ENCODE measurements at places on chromosomes 7 and 10.

DNA sequence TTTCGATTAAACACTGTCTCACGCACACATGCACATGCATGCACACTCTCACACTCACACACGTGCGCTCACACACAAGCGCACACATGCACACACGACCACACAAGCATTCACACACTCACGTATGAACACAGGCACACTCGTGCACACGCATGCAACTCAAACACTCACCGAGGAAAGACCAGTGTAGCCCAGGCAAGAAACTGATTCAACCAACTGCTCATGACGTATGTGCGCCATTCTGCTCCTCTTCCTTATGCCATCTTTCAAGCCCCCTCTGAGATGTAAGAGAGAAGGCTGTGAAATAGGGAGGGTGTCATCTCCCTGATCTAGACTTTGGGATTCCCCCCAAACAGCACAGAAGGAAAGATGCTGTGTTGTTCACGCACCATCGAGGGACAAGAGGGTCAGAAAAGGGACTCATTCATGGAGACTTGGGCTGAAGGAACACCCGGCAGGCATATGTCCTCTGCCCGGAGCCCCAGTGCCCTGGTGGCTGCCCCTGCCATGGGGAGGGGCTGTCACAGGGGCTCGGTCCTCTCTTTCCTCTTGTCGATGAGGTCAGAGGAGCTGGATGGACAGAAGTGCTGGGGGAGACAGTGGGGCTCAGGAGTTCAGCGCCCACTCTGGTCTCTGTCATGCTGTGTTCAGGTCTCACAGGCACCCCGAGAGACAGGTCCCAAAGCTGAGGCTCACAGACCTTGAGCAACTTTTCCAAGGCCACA, 130.1 kb upstream of the SHH start:
- no peak for DNase-seq

DNA sequence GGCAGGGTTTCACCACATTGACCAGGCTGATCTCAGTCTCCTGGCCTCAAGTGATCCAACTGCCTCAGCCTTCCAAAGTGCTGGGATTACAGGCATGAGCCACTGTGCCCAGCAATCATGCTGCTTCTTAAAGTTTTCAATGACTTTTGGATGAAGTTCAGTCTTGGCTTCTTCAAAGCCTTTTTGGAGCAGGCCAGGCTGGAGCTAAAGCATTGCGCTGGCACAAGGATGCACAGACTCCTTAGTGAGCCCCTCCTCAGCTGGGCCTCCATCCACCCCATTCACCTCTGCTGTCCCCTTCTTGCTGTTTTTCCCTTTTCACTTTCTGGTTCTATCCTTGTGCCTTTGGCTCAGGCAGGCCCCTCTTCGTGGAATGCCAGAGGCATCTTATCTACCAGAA, 638.6 kb downstream of the TYW1 start:
- DNase-seq, result no peak

DNA sequence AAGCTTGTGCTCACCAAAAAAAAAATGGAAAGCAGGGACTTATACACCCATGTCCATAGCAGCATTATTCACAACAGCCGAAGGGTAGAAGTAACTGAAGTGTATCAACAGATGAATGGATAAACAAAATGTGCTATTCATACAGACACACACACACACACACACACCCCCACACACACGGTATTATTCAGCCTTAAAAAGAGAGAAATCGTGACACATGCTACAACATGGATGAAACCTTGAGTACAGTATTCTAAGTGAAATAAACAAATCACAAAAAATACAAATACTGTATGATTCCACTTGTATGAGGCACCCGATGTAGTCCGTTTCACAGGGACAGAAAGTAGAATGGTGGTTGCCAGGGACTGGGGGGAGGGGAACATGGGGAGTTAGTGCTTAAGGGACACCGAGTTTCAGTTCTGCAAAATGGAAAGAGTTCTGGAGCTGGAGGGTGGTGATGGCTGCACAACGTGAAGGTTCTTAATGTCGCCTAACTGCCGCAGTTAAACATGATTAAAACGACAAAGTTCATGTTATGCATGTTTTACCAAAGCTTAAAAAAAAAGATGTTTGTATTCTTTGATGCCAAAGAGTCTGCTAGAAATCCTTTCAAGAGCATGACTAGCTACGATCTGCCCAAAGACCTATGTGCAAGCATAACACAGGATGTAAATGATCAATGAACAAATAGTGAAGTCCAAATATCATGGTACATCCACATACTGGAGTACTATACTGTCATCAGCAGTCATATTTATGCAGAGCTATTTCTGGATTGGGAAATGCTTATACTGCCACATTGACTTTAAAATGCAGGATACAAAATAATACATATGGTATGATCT, 7.2 kb downstream of the TNS3 start:
- no peak for DNase-seq

GRCh38 chr7:69659983-69660382, 61.7 kb downstream of the AUTS2 start:
- no peak for DNase-seq

- no peak for DNase-seq
Observed at GRCh38 chr7:130996833-130997231, 262.8 kb upstream of the KLF14 start.

- no peak for DNase-seq
Observed at GRCh38 chr7:96654630-96655188, 54.9 kb downstream of the SEM1 start.

- DNase-seq, result no peak
Observed at GRCh38 chr10:133184591-133185244, 24.7 kb downstream of the KNDC1 start.

DNA sequence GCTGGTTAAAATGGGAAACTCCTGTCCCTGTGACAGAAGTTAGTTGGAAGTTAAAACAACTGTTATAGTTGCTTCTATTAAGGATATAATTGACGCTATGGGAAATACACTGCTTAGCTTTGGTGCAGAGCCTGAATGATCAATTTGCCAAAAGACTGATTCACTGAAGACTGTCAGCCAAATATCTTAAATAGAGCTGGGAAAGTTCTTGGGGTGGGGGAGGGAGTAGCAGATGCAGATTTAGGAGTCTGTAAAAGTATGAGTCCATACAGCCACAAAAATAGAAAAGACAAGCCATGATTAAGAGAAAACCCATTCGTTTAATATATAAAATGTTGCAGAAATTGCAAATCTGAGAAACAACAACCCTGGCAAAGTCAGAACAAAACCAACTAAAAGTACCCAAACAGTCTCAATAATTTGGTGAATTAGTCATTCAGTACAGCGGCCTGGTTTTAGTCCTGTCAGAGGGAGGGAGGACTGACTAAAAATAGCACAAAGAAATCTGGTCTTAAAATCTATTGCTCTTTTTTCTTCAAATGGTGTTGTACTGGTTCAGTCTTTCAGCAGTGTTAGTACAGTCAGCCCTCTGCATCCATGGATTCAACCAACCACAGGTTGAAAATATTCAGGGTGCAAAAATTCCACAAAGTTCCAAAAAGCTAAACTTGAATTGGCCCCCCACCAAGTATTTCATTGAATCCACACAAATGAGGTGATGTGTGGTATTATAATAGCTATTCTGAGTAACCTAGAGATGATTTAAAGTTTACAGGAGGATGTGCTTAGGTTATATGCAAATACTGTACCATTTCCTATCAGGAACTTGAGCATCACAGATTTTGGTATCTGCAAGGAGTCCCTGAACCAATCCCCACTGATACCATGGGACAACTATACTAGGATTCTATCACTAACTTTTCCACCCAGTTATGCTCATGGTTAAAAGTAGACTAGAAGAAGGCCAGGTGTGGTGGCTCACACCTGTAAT, 30.0 kb downstream of the STK17A start:
- DNase-seq, result no peak

- no peak for DNase-seq
Observed at GRCh38 chr7:37109016-37109683, 339.5 kb downstream of the ELMO1 start.

DNA sequence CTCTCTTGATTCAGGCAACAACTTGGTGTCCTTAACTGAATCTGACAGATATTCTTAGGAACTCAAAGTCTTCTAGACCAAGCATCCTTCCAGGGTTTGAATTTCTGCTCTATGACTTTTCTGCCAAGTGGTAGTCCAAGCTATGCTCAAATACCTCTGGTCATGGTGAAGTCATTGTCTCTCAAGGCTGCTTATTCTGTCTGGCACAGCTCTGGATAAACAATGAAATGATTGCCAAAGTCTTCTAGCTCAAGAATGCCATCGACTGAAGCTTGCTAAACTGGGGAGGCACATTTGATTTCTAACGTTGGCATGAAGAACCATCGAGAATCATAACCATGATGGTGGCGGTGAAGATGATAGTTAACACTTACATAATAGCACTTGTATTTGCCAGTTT, 116.2 kb upstream of the MKX start:
- DNase-seq, result no peak

GRCh38 chr10:119058010-119058409, 22.6 kb downstream of the EIF3A start:
- DNase-seq, result no peak

- DNase-seq, result no peak
Observed at GRCh38 chr10:34161777-34162370, 653.2 kb downstream of the PARD3 start.

GRCh38 chr7:34091321-34091917, 186.1 kb downstream of the BMPER start:
- DNase-seq, result no peak

DNA sequence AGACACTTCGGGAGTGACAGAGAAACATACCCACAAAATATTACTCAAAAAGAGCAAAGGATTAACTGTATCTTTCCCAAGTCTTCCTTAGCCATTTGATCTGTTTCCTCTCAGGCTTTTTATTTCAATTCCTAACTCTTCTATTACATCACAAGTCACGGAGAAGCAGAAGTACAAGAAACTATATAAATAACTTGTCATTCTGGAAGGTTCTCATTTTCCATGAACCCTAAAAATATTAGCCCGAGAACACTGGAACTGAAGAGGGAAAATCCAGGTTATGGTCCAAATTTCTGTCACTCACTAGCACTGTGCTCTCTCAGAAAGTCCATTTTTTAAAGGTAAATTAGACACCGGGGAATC, 98.0 kb downstream of the GRB10 start:
- no peak for DNase-seq

GRCh38 chr10:119263951-119264617, 56.7 kb downstream of the GRK5 start:
- DNase-seq, result no peak

- DNase-seq, result peak; percentile 11
Observed at GRCh38 chr10:86401588-86402282, 35.1 kb upstream of the GRID1 start.

- DNase-seq, result no peak
Observed at GRCh38 chr10:126146771-126147170, 241.5 kb downstream of the ADAM12 start.

DNA sequence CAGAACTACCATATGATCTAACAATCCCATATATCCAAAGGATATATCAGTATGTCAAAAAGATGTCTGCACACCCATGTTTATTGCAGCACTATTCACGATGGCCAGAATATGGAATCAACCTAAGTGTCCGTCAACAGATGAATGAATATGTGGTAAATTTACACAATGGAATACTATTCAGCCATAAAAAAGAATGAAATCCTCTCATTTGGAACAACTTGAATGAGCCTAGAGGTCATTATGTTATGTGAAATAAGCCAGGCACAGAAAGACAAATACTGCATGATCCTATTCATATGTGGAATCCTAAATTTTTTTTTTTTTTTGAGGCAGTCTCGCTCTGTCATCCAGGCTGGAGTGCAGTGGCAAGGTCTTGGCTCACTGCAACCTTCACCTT, 6.3 kb upstream of the CFAP70 start:
- no peak for DNase-seq

- DNase-seq, result no peak
Observed at GRCh38 chr7:146510088-146510680, 393.6 kb downstream of the CNTNAP2 start.

DNA sequence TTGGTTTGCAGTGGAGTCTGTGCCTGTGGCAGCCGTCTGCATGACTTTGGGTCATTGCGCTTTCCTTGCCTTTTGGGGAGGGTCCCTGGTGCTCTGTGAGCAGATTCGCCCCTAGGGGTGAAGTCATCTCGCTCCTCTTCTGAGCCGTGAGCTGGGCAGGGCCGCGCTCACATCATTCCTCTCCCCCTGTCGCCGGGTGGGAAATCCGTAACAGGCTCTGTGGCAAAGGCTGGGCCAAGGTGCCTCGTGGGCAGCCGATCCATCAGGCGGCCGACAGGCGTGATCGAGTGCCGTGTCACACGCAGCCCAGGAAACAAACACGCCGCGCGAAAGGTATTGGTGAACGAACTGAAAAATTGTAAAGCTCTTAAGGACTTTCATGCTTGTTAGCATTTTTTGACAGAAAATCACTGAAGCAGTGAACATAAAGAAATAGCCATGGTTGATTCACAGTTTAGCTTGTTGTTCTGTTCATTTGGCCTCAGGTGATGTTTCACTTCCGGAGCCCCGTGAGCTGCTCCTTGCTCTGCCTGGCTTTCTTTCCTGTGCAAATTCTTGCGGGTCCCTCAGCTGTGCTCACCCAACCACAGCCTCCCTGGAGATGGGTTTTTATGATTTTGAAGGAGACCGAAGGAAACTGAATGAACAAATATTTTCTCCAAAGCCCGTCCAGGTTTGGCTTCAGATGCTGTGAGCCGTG, 122.1 kb downstream of the NKX6-2 start:
- no peak for DNase-seq

- no peak for DNase-seq
Observed at GRCh38 chr10:126394948-126395347, 6.7 kb upstream of the ADAM12 start.

- DNase-seq, result no peak
Observed at GRCh38 chr10:77031531-77032187, 605.9 kb downstream of the KCNMA1 start.

DNA sequence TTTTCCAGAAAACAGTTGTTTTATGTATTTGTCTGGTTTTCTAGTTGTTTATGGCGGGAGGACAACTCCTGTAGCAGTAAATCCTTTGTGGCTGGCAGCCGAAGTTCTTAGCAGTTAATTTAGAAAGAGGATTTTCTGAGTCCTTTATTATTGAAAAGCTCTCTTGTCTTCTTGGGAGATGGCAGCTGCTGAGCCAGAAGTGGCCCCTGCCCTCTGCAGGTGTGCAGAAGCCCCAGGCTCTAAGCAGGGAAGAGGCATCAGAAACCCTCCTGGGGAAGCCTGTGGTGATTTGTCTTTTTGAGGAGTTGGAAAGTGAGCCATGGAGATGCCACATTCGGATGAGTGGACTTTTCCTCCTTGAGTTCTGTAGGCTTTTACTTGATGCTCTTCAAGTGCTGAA, 106.3 kb downstream of the GLRX3 start:
- no peak for DNase-seq

DNA sequence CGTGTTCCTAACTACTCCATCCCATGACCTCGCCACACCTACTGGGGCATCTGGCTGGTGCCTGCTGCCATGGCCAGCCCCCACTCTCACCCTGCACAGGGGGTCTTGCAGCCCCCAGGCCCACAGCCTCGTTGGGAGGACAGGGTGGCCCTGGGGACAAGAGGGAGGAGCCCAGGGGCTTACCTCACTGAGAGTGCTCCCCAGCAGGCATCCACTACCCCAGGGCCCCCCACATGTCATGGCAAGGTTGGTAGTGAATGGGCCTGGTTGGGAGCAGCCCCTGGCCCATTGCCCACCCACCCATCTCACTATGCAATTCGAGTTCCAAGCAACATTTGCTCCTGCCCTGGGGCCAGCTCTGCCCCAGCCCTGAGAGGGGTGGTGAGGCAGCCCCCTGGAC, 24.0 kb upstream of the AMZ1 start:
- DNase-seq, result no peak

Data from stimulated activated CD4-positive, alpha-beta T cell treated with anti-CD3 and anti-CD28 coated beads, Interleukin-15, amount 100 ng/mL, for 1 hour (primary cell).